Activated CD4-positive, alpha-beta memory T cell treated with anti-CD3 and anti-CD28 coated beads for 36 hours (primary cell): ENCODE measurements at places on chromosomes 6 and 20. TPM values are rescaled to one million over a fixed set of nuclear protein-coding genes. Genes with fewer than 3 reads are reported as not detected.
A peak's percentile ranks its signal among the peaks of the same experiment; 100 is the strongest.

GRCh38 chr6:149015535-149016525 is 269.0 kb downstream of the UST start:
- DNase-seq, result no peak

THBD gene
- not detected for total RNA-seq

GRCh38 chr6:53961679-53962370 is 149.4 kb upstream of the MLIP start:
- no peak for DNase-seq

DNA sequence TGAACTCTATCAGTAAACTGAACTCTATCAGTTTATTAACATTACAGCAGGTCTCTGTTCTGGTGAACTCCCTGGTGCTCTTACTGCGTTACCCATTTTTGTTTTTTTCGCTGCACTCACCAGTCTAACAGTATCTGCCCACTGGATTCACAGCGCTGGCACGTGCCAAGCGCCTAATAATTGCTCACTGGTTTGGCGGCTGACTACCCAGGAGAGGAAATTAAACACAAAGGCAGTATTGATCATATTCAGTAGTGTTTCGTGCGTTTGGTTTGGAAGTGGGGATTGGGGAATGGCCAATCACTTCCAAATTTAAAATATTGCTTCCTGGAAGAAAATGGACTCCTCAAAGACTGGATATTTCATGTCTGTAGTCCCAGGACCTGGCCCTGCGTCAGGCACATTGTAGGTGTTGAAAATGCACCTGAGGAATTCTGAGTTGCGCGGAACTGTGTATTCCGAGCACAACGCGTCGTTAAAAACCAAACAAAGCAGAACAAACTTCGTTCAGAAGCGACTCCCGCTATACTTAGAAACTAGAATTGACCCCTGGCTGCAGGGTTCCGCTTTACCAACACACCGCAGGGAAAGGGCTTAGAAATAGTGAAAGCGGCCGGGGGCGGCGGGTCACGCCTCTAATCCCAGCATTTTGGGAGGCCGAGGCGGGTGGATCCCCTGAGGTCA is 1.1 kb upstream of the RPS12 start:
- peak; percentile 68 for DNase-seq

FRS3 gene
- 5.5 TPM for total RNA-seq

GRCh38 chr6:154352898-154353585 is 3.6 kb downstream of the IPCEF1 start:
- peak; percentile 73 for DNase-seq

GRCh38 chr20:6637160-6637579 is 130.3 kb upstream of the BMP2 start:
- no peak for DNase-seq

GRCh38 chr6:28945349-28945748 is 21.6 kb upstream of the TRIM27 start:
- no peak for DNase-seq

GRCh38 chr20:21237956-21238799 is 65.0 kb upstream of the XRN2 start:
- no peak for DNase-seq

COL21A1 gene
- total RNA-seq, result not detected

- no peak for DNase-seq
These were observed 43.3 kb downstream of the SLC13A3 start for GRCh38 chr20:46607849-46608497.

DNA sequence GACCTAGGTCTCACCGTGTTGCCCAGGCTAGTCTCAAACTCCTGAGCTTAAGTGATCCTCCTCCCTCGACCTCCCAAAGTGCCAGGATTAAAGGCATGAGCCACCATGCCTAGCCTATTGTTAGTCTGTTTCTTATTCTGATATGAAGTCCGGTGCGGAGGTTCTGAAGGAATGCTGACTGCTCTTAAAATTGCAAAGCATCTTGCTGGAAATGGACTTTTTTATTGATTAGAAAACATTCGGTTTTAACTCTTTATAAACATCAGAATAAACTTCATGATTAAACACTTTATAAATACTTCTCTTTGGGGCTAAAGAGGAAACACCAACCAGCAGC is 3.2 kb downstream of the TNFAIP3 start:
- DNase-seq, result no peak

- no peak for DNase-seq
These were observed 140.5 kb downstream of the RCAN2 start for GRCh38 chr6:46350714-46351113.

C4A gene
- 4.8 TPM for total RNA-seq

GRCh38 chr6:15593798-15594197 is 69.0 kb downstream of the DTNBP1 start:
- DNase-seq, result no peak

TRIM31 gene
- not detected for total RNA-seq

GRCh38 chr6:105562027-105562426 is 159.1 kb upstream of the PREP start:
- no peak for DNase-seq

DNA sequence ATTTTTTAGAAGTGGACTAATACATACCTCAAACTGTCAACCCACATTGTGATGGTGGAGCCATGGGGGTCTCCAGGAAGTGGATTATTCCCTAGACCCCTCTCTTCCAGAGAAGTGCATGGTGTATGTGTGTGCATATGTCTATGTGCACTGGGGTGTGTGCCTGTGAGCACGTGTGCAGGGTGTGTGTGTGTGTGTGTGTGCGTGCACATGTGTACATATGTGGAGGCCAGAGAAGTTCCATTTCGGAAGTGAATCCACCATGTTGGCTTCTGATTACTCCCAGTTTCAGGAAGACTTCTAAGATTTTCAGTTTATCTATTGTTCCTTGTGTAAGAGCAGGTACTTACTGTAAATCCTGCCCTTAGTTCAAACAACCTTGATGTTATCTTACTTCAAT is 208.5 kb upstream of the SULF2 start:
- DNase-seq, result no peak

- DNase-seq, result no peak
These were observed 82.0 kb downstream of the WASF1 start for GRCh38 chr6:110097443-110097842.

DNA sequence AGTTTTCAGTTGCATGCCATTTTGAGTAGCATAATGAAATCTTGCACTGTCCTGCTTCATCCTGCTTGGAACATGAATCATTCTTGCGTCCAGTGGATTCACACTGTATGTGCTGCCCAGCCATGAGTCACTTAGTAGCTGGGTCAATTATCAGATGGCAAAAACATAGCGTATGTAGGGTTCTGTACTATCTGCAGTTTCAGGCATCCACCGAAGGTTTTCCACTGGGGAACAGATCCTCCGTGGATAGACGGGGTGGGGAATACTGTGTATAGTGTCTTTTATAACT is 61.4 kb downstream of the IL22RA2 start:
- no peak for DNase-seq

- DNase-seq, result no peak
These were observed 31.2 kb downstream of the SIRPD start for GRCh38 chr20:1526310-1526709.

GRCh38 chr20:13220904-13221297 is at the start of gene ISM1:
ISM1 (plus strand) TSS chr20:13221274; CDS start chr20:13221777, 503 bp downstream.
- DNase-seq, result peak; percentile 45

- peak; percentile 54 for DNase-seq
These were observed 1.9 kb downstream of the L3MBTL3 start for GRCh38 chr6:130020073-130020906.

SAMD3 gene
- total RNA-seq, result 3.7 TPM

GRCh38 chr20:54139188-54139587 is 34.6 kb downstream of the CYP24A1 start:
- DNase-seq, result no peak

DNA sequence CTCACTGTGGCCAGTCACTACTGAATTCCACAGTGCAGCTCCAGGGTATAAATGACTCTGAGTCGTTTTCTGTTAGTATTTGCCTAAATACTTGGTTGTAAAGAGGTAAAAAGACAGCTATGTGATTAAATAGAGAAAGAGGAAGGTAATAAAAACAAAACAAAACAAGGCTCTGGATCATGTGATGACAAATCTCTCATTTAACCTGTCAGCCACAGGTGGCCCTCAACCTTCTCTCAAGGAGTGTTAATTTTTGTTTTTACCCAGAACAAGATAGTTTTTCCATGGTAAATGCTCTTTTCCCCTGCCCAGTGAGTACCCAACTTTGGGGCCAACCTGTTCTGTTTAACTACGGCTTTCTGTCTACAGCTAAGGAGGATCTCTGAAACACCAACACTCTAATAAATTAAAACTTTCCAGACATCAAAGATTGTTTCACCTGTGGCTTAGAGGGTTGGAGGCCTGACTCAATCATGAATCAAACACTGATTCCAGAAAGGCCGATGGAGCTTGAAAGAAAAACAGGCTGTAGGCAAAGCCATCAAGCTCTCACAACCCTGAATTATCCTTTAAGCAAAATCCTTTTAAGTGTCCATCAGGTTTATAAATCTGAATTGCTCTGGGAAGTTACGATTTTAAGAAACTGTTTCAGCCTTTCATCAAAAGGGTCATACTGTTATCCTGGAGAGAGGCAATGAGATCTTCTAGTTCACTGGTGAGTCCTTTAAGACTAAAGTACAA is 81.5 kb upstream of the BCLAF1 start:
- DNase-seq, result no peak

- DNase-seq, result peak; percentile 24
These were observed 11.1 kb upstream of the SERINC3 start for GRCh38 chr20:44532981-44533331.

DNA sequence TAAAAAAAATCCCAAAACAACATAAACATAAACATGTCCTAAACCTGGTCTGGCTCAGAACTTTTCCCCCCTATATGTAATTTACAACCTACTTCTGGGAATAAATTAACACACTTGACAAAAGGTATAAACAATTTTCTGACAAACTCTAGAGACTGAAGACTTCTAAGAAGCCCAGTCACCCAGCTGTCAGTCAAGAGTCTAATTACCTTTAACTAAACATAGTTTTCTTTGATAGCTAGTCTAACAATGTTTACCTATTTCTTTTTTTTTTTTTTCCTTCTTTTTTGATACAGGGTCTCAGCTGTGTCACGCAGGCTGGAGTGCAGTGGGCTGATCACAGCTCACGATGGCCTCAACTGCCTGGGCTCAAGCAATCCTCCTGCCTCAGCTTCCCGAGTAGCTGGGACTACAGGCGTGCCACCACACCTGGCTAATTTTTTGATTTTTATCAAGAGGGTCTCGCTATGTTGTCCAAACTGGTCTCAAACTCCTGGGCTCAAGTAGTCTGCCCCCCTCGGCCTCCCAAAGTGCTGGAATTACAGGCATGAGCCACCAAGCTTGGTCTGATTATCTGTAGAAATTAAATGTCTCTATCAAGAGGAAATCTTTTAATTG is 932 bp upstream of the UBR2 start:
- DNase-seq, result no peak

DNA sequence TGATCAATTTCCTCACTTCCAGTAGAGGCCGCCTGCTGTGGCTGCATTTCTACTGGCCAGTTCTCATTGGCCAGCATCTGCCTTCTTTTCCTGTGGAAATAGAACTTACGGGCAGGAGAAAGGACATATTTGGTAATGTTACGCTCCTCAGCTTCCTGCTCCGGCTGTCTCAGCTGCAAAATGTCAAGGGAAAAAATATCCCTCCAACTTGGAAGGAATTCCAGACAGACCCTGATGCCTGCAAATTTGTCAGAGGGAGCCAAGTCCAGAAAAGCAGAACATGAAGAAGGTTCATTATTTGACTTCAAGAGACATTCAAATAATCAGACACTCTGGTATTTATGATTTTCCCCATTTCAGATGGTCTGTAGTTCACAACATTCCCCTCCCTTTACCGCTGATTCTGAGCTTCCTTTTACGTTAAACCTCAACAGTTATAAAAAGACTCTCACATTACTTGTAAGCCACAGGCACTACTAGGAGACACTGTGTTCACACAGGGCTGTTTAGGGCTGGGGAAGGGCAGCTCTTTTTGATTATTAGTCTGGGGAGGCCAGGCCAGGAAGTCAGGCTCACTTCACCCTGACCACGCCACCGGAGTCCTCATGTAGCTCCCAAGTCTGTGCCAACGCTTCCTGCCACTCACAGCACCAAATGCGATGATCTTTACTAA is 179.6 kb upstream of the CCN2 start:
- no peak for DNase-seq

- DNase-seq, result no peak
These were observed 105.4 kb downstream of the NOL4L start for GRCh38 chr20:32479697-32480171.

DNA sequence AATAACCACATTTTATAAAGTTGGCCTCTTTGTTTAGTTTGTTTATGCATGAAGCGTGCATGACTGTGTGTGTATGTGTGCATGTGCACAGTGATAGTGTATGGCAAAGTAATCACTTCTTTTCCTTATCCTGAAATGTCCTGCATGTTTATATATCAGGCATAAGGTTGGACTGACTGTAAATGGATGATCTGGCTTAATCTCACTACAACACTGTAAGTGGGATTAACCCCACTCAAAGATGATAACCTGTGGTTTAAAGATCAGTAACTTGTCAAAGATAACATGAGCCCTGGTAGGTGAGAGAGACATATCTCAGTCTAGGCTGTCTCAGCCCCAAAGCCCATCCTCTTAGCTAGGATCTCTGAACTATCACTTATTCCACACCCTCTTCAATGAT is 376.6 kb upstream of the TSHZ2 start:
- DNase-seq, result no peak

GRCh38 chr6:35164277-35164676 is 23.1 kb upstream of the TCP11 start:
- DNase-seq, result no peak

SLC22A2 gene
- total RNA-seq, result not detected

DNA sequence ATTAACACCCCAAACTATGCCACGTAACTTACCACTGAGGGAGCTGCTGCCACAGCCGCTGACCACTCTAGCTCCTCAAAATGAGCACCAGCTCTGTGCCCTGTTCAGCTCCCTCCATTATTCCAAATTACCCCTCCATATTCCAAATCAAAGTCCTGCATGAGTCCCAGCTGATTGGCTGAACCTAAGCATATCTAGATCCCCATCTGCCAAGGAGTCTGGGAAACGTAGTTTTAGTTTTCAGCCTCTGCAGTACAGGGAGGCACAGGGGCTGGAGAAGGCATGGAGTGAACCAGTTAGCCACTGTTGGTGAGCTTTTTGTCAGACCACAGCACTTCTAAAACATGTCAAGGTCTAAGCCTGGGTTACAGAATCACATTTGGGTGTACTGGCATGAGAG is 15.9 kb downstream of the UNC5CL start:
- no peak for DNase-seq

DNA sequence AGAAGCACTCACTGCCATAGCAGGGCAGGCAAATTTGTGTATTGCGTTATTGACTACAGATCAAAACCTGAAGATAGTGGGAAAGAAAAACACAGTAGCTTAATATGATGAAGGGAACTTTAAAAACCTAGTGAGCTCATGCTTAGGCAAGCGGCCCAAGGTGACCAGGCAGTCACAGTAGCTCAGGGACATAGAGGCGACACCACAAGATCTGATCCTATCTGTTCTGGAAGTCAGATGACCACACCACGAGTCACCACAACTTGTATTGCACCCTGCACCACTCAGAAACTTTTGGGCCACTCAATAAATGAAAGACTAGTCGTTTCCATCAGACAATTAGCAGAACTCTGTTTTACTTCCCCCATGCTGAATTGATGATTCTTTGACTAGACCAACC is 4.9 kb downstream of the CLIC5 start:
- peak; percentile 45 for DNase-seq

LAMA4 gene
- total RNA-seq, result not detected

GRCh38 chr20:61161726-61162390 is 90.2 kb upstream of the CDH4 start:
- DNase-seq, result no peak
